ENCODE measurements at places on chromosomes 1 and 21. TPM values are rescaled to one million over a fixed set of nuclear protein-coding genes. Genes with fewer than 3 reads are reported as not detected.

- peak; percentile 55 for DNase-seq
Measured at GRCh38 chr1:10679496-10680220, 116.8 kb downstream of the CASZ1 start.

DNA sequence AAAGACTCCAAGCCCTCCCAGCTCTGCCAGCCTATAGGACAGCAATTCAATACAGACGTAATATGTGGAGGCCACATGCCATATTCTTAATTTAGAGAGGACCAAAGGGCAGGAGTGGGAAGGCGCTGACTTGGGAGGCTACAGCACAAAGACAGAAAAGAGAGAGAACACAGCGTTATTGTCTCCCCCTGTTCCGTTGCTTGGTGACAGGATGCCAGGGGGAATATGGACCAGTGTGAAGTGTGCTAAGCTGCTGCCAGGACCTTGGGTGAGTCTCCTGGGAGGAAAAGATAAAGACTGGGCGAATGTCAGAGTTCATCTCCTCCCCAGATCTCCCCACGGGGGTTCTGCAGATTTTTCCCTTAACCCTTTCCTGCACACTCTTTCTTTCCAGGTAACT is 102.1 kb upstream of the ADAR start:
- DNase-seq = peak; percentile 66

- peak; percentile 33 for DNase-seq
Measured at GRCh38 chr1:218164930-218165700, 120.0 kb upstream of the RRP15 start.

GRCh38 chr1:30516485-30516858 is 206.9 kb downstream of the MATN1 start:
- DNase-seq = no peak

The ATP1B1 gene
- total RNA-seq = 2.6 TPM

The OR2L8 gene
- not detected for total RNA-seq

Data from SK-MEL-5 (cell line).